ENCODE measurements at places on chromosomes 7 and 10.

DNA sequence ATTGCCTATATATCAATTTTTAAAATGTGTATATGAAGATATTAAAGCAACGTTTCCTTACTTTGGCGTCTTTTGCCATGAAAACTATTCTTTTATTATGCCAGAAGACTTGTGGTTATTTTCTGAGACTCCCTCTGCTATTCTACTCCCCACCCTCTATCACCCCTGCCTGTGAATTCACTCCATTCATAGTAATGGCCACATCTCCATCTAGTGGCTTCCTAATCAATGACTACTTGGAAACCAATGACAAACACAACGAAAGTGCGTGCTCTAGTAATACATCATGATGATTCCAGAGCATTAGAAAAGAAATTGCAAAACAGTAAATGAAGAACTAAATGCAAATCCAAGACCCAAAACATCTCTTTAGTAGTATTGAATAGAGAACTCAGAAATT, 186.7 kb upstream of the HGF start:
- DNase-seq: no peak

DNA sequence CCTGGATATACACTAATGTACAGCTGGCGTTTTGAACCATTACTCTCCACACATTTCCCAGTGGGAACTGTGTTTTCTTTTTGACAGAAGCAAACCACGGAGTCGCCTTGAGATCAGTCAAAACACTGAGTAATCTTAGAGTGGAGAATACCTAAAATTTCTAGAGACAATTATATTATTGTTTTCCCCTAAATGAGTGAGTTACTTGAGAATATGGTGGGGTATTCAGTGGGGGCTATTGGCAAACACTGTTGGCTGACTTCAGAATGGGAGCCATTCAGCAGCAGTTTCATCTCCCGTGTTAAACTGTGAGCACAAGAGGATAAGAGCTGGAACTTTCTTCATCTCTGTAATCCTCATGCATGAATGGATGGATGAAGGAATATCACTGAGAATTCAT, 6.2 kb downstream of the IL2RA start:
- DNase-seq: no peak

- no peak for DNase-seq
Measured at GRCh38 chr7:109901926-109902325, 1189.0 kb upstream of the LRRN3 start.

- no peak for DNase-seq
Measured at GRCh38 chr10:6068422-6068821, 6.3 kb upstream of the IL2RA start.

DNA sequence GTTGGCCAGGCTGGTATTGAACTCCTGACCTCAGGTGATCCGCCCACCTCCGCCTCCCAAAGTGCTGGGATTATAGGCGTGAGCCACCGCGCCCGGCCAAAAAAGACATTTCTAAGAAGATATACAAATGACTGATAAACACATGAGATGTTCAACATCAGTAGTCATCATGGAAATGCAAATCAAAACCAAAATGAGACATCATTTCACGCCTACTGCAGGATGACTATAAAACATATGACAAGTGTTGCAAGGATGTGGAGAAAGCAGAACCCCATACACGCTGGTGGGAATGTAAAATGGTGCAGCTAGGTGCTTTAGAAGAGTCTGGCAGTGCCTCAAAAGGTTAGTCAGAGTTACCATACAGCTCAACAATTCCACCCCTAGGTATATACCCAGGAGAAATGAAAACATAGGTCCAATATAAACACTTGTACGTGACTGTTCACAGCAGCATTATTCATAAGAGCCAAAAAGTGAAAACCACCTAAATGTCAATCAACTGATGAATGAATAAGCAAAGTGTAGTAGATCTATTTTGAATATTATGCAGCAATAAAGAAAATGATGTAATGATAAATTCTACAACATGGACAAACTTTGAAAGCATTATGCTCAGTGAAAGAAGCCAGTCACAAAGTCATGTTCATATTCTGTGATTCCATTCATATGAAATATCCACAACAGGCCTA, 24.5 kb downstream of the TMEM209 start:
- no peak for DNase-seq

DNA sequence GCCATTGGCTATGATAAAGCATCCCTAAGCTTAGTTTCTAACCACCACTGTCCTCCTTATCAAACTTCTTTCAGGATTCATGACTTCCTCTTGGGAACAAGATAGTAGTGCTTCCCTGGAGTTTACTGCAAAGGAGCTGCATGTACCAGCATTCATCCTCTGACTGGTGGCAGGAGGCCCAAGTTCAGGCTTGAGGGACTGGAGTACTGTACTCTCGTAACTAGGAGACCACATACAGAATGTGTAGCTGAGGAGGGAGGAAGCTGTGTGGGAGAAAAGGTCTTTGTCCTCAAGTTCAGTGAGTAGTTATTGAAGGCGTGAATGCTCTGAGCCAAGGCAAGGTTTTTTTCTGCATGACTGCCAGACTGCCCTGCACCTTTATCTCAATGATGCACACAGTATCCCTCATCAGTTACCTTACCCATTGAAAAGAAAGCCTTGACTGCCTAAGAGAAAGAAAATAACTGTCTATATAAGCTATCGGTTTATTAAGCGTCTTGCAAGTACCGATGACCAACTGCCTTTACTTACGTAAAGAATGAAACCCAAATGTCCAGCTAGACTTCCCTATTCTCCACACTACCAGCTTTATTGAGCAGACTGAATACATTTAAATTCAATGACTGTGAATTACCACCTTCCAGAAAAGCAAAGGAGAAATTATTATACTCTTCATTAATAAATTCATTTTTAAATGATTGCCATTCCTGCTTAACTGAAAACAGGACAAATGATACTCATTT, 12.8 kb downstream of the SCRN1 start:
- no peak for DNase-seq

GRCh38 chr7:75881436-75882095, 2.7 kb downstream of the RHBDD2 start:
- DNase-seq: no peak
